CD4-positive, alpha-beta T cell treated with Interleukin-15 for 1 hour (primary cell): ENCODE measurements at places on chromosomes 5 and 9.

DNA sequence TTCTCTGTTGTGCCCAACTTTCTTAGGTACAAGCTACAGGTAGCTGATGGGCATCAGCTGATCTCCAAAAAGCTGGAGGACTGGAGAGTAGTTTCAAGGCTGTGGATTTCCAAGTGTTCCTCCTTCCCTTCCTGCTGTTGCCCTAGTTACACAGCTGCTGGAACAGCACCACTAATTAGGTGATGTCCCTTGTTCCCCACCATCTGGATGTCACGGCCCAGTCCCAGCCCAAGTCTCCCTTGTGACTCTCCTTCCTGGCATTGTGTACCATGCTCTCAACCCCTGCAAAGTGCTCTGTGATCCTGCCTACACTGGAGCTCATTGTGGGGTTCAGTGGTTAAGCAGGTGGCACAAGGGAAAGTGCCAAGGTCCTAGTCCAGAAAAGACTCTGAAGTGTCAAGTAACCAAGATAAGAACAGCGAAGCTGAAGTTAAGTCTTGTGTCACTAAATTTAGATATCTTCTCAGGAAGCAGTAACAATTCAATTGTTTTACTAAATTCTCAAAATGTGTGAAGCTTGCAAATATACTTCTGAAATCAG lies 604.5 kb downstream of the ISL1 start:
- DNase-seq = no peak

GRCh38 chr5:61526207-61526519 lies 194.1 kb downstream of the ZSWIM6 start:
- no peak for DNase-seq

DNA sequence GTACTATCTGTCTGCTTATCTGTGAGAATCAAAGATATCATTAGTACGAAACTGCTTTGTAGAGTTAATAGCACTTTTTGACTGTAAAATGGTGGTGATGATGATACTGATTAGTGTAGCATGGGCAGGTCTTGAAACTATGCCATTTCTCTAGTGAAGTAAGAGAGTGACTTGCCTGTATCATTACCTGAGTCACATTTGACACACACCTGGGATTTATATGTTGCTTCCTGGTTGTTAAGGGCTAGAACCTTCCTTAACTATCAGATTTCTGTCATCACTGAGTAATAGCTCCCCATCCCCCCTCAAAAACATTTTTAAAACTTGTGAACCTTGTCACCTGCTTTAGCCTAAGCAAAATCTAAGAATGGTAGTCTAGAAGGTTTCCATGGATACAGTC lies 135.6 kb upstream of the RORB start:
- DNase-seq = no peak

GRCh38 chr5:118506217-118506852 lies 482.0 kb downstream of the DTWD2 start:
- peak; percentile 29 for DNase-seq

- no peak for DNase-seq
Observed at GRCh38 chr5:29414681-29415080, 1778.8 kb upstream of the CDH6 start.

DNA sequence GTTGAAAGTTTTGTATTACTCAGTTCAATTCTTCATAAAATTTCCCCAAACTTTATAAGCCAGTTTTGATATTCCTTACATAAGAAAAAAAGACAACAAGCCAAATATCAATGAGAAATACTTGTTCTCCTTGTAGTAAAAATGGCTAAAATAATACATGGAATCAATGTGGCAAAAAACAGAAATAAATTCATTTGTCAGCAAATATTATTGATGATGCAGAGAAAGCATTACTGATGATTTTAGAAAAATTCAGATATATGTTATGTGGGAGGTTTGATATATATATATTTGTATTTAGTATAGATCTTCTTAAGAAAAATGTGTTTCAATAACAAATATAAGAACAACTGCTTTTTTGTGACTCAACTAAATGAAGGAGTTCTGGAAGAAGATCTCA lies 127.0 kb upstream of the PUM3 start:
- DNase-seq = no peak

GRCh38 chr5:134647750-134648424 lies 698 bp upstream of the SEC24A start:
- peak; percentile 36 for DNase-seq

DNA sequence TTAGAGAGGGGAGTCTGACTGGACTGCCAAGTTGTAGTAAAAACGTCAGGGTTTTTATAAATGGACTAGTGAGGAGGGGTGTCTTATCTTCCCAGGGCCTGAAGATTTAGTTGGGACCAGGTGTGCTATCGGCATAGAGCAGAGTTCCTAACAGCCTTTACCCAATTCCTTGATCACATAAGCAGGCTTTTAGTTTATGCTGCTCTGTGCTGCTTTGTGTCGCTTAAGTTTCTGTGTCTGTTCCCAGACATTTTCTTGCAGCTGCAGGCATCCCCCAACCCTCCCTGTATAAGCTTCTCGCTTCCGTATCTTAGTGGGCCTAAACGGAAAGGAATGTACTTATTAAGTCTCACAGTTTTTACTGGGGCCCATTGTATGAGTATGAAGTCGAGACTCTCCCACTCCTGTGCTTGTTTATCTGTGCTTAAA lies 2.6 kb upstream of the SMC5 start:
- no peak for DNase-seq

DNA sequence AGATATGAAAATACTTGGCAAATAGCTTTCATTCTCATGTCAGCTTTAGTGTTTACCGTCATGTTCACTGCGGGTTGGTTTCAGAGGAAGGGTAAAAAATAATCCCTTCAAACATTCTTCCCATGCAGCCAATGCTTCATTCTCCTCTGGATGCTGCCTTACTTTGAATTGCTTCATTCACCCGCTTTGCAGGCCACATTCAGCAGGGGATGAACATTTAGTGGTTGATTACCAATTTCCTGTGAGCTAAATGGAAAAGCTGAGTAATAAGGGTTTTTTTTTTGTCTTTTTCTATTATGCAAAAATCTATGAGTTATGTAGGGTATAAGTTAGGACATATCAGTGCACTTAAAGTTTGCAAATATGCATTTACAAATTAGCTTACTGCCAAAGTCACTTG lies 96.3 kb upstream of the MEF2C start:
- no peak for DNase-seq

- no peak for DNase-seq
Observed at GRCh38 chr9:130129432-130130061, 42.7 kb upstream of the NCS1 start.

DNA sequence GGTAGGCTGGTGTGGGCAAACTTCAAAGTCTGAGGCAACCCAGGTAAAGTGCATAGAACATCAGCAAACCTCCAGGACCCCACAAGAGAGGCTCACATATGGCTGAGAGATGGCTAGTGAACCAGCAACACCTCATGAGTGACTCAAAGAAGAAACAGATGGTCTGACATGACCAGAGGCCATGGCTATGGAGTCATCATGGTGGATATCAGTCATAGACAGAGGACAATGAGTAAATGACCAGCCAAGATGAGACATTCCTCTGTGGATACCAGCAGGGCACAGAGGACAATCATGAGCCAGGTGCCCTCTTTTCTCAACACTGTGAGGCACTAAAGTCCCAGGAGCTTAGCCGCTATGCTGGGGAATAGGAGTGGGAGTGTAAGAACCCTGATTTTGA lies 180.8 kb downstream of the RASEF start:
- no peak for DNase-seq

DNA sequence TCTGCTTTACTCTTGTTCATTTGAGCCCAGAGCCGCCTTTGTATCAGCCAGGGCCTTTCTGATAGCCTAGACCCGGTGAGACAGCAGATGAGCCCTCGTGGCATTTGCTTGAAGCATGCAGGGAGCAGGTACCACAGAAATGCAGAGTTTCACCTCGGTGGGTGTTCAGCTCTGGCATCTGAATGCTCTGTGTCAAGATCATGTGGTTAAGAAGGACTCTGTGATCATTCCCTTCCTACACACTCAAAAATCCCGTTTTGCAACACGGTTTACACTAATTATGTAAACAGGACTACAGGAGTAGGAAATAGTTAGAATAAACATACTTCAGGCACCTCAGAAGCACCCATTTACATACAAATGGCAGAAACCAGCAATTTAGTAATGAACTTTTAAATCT lies 67.2 kb downstream of the MVB12B start:
- no peak for DNase-seq

GRCh38 chr9:73165911-73166310 lies 14.2 kb downstream of the ANXA1 start:
- no peak for DNase-seq

- no peak for DNase-seq
Observed at GRCh38 chr5:167886196-167886595, 405.2 kb upstream of the WWC1 start.
